ENCODE measurements at places on chromosomes 3 and 15.

GRCh38 chr3:88478460-88478859, 328.7 kb downstream of the C3orf38 start:
- no peak for DNase-seq

DNA sequence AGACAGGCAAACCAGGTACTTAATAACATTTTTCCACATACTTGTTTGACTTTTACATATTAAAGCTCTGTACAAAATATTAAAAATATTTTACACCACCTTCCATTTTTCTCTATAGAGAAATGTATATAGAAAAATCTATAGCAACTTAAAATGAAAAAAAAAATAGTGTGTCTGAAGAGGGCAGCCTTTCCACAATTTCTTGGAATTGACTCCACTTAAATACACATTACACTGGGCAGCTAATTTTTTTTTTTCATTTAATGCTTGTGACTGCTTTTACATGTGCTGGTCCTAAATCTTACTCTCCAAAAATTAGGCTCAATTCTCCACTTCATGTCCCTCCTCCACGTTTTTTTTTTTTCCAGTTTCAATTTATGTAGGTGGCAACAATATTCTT, 427.0 kb upstream of the RBMS3 start:
- DNase-seq: no peak

- no peak for DNase-seq
Observed at GRCh38 chr3:106678657-106679390, 698.4 kb upstream of the CCDC54 start.

- DNase-seq: no peak
Observed at GRCh38 chr3:99236576-99236975, 335.1 kb upstream of the DCBLD2 start.

DNA sequence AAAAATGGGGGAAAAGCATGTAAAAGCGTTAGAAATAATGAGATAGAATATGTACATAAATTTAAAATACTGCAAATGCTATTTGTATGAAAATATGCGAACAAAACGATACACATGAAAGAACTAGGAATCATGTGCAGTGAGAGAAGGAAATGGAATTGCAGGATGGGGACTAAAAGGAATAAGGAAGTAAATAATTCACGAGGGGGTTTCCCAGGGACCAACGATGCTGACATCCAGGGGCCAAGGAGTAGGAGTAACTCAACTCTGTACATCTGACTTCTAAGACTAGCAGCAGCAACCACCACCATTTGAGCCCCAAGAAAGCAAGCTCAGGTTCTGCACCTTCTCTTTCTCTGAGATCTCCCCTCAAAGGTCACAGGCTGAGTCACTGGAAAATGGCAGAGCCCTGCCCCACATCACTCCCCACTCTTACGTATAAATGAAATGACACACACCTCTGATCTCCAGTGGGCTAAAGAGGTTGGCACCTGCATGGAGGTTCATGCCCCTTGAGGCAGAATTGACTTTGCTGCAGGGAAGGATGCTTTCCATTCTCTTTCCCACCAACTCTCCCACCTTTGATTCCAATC, 100.0 kb upstream of the DLG1 start:
- no peak for DNase-seq

- no peak for DNase-seq
Observed at GRCh38 chr3:64223791-64224745, 1.2 kb downstream of the PRICKLE2 start.
